ENCODE measurements at places on chromosomes 1 and 21. TPM values are rescaled to one million over a fixed set of nuclear protein-coding genes. Genes with fewer than 3 reads are reported as not detected.

GRCh38 chr1:36157973-36158826 is 2.2 kb downstream of the MAP7D1 start:
- DNase-seq = no peak

DNA sequence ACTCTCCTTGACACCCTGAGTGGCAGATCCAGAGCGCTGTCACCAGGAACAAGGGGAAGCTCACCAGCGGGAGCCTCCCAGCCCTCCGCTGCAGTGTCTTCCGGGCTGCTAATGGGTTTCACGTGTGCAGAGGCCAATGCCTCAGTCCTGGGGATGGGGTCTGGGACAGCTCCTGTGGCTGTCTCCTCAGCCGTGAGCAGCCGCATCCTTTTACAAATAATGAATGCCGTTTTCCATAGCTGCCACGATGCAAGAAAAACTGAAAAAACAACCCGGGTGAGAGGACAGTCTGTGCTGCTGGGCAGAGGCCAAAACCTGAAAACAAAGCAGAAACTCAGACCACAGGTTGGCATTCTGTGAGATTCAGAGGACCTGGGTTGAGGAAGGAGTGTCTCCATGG is 212.2 kb upstream of the RAB4A start:
- DNase-seq = no peak

GRCh38 chr1:154967331-154967950 is 3.1 kb downstream of the SHC1 start:
- no peak for DNase-seq

- DNase-seq = peak; percentile 20
Observed at GRCh38 chr1:58119971-58120370, 426.6 kb downstream of the OMA1 start.

DNA sequence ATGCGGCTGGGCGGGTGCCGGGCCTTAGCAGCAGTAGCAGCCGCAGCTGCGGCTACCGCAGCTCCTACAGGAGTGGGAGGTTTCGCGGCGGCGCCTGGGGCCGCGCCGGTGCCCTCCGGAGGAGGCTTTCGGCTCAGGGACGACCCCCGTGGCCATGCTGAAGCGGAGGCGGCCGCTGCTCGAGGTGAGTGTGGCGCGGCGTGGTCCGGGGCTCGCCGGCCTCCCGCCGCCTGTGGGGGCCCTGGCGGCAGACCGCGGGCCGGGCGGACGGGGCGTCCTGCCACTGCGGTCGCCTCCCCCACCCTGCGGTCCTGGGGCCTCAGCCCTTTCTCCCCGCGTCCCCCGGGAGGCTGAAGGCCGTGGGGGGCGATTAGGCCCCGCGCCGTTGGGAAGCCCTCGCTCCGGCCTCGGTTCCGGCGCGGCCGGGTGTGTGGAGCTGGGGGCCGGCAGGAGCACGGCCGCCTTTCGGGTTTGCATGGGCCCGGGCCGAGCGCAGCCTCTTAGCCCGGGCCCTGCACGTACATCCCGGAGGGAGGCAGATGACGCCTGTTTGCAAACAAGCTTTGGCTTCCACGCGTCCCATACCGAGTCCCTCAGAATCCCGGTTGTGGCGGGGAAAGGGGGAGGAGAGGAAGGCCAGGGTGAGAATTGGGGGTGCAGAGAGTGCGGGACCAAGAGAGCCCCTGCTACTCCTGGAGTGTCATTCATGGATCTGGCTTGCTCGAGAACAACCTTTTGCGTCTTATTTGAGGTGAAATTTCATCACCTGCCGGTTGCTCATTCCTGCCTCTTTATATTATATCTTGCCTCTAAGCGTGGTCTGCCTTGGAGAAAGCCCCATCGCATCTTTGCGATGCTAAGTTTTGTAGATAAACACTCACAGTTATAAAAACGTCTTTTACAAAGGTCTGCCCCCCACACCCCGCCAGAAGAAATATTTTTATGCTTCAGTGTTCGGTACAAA is 613 bp downstream of the ZFYVE9 start:
- peak; percentile 66 for DNase-seq

DNA sequence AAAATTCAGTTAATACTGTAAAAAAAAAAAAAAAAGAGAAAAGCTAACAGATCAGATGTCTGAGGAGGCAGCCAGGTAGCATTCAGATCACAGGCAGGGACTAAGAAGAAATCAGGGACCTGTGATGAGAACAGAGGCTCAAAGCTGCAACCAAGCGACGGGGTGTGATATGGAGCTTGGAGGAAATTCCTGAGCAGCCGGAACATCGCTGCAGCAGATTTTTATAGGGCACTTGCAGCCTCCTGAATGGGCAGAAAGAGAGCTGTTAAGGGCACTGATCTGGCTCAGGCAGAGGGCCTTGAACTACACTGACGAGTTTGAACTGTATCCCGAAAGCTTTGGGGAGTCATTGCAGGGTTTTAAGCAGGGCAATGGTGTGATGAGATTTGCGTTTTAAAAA is 315.4 kb downstream of the ADGRL2 start:
- DNase-seq = no peak

GRCh38 chr1:231410036-231410612 is 12.0 kb downstream of the EGLN1 start:
- DNase-seq = no peak

GRCh38 chr1:246794828-246795671 is 70.8 kb downstream of the SCCPDH start:
- DNase-seq = peak; percentile 35

DNA sequence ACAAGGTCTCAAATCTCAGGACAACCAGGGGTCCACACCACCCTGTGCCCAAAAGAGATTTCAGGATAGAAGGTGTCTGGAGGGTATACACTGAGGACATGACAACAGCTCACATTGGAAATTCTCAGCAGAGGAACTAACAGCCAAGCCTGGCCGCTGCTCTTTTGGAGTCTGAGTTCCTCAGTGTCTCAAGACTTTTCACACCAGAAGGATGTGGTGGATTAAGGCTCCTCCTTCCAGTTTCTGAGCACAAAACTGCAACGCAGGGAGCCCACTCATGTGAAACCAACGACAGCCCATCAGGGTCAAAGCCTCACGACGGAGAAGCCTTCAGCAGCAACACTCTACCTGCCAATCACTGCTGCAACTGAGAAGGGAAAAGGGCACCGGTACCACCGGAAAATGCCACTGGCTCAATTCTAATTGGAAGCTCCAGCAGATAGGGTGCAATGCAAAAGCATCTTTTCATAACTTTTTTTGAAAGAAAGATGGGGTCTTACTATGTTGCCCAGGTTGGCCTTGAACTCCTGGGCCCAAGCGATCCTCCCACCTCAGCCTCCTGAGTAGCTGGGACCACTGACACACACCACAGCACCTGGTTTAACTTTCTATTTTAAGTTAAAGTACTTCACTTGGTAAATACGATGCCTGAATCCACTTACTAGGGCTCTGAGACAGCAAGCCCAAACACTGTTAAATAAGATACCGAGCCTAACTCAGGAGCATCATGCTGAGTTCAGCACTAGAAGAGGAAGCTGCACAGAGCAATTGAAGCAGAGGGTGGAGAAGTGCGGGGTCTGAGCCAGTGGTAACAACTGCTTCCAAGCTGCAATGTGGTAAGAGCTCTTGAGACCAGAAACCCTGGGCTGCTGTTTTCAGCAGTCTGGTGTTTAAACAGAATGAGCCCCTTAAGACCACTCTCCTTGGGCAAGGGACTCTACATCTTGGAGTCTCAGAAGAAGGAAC is 7.8 kb downstream of the CAPZB start:
- DNase-seq = no peak

- DNase-seq = peak; percentile 76
Observed at GRCh38 chr1:10561497-10561896, 86.7 kb downstream of the PEX14 start.

GRCh38 chr1:111887385-111887784 is 102.1 kb downstream of the KCND3 start:
- no peak for DNase-seq

MROH7 gene
- 0.42 TPM for total RNA-seq

SLC5A9 gene
- not detected for total RNA-seq

ZNF691 gene
- 8.5 TPM for total RNA-seq

All from mammary epithelial cell (primary cell).